ENCODE measurements at places on chromosomes 7 and 10.

GRCh38 chr7:132782777-132783640 is 206.7 kb upstream of the PLXNA4 start:
- ATAC-seq = no peak

- ATAC-seq = no peak
Measured at GRCh38 chr7:127943541-127944521, 87.4 kb downstream of the LRRC4 start.

GRCh38 chr7:51304729-51305128 is 11.9 kb downstream of the COBL start:
- ATAC-seq = no peak

- ATAC-seq = peak; percentile 89
Measured at GRCh38 chr7:55964261-55965099, at the start of gene NIPSNAP2. NIPSNAP2 (plus strand) TSS chr7:55964585; CDS start chr7:55964610, 25 bp downstream.

- no peak for ATAC-seq
Measured at GRCh38 chr7:22565315-22565811, 65.4 kb upstream of the STEAP1B start.

- ATAC-seq = no peak
Measured at GRCh38 chr10:104041891-104042535, 43.7 kb downstream of the COL17A1 start.

GRCh38 chr7:79610748-79611304 is 157.4 kb upstream of the MAGI2 start:
- no peak for ATAC-seq

- peak; percentile 63 for ATAC-seq
Measured at GRCh38 chr7:130009848-130010688, 41.1 kb downstream of the ZC3HC1 start.

Data from activated CD4-positive, CD25-positive, alpha-beta regulatory T cell treated with anti-CD3 and anti-CD28 coated beads, Interleukin-2, amount 50 U/mL, for 24 hours (primary cell).